HuH-7.5 (cell line): ENCODE measurements at places on chromosomes 1 and 21.

DNA sequence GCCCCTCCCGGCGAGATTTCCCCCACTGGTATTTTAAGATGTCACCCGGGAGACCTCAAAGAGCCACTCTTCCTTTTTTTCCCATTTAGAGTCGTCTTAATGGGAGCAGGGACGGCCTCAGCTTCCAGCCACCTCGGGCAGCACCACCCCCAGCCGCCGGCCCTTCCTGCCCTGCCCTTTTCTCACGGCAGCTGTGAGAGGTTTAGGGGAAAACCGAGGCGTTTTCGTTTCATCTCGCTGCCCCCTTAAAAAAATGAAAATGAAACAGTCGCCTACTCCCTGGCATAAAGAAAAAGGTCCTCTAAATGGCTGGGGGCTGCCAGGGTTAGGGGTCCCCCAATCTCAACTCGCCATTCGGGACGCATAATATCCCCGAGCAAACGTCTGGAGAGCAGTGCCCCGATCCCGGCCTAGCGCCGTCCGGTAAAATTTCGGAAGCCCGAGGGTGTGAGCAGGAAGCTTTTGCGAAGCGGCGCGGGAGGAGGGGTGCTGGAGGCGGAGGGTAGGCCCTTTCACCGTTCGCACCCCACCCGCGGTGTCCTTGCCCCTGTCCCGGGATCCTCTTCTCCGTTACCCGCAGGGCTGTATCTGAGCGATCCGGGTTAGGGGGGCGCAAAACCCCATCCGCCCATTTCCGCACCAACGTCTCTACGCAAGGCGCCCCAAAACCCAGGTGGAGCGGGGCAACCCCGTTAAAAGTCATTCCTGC, 1.2 kb downstream of the RUNX3 start:
- no peak for DNase-seq

DNA sequence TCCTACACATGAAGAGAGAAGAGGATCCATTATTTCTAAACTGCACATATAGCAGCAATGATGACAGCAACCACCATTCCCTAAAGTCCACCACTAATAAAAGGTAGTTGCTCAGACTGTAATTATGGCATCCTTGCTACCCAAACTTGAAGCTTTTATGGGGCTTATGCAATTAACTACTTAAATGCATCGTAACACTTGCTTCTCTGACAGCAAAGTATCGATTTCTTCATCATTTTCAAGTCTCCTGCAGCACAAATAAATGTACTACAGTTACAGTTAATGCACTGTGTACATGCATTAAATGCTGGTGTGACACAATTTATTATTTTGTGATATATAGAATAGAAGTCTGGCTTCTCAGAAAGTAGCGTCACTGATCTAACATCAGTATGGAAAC, 241.7 kb downstream of the USH2A start:
- no peak for DNase-seq

- DNase-seq, result no peak
These were observed at the start of gene TSPAN1 for GRCh38 chr1:46174448-46175231. TSS of gene TSPAN1 (plus strand) at chr1:46175087. CDS start at chr1:46181108, 6,021 bp downstream.

GRCh38 chr21:38815060-38815405, 9.3 kb downstream of the ETS2 start:
- DNase-seq, result no peak

DNA sequence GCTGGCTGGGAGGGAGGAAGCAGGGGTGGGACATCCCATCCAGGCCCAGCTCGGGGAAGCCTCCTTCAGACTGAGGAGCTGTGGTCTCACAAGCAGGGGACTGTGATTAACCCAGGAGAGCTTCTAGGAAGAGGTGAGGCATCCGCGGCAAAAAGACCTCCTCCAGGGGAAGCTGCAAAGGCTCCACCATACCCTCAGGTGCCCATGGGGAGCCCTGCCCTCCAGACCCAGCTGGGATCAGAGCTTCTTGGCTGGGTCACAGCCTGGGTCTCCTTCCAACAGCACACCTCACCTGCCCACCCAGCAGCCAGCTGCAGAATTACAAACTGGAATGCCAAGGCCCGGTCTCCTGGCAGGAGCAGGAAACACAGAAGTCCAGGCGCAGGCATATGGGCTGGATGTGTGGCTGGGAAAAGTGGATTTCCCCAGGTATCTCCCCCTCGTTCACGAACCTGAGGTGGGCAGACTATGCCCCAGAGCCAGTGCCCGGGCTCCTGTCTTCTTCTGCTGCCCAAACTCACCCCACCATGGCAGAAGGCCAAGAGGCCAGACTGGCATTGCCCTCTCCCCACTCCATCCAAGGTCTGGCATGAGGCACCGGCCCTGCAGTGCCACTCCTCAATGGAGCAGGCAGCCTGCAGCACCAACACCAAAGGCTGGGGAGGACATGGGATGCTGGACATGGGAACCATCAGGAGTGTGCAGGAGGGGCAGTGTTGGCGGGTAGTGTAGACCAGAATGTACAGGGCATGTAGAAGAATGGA, 15.4 kb upstream of the ARF1 start:
- DNase-seq, result no peak

- DNase-seq, result no peak
These were observed 4.4 kb upstream of the CNN3 start for GRCh38 chr1:94931254-94931841.
